ENCODE measurements at places on chromosomes 3 and 15. TPM values are rescaled to one million over a fixed set of nuclear protein-coding genes. Genes with fewer than 3 reads are reported as not detected.

Gene NR1I2
- total RNA-seq, result not detected

Gene AP3B2
- 12.3 TPM for total RNA-seq

Gene SMCO1
- not detected for total RNA-seq

- DNase-seq, result no peak
Measured at GRCh38 chr15:77983091-77983707, 94.3 kb downstream of the TBC1D2B start.

DNA sequence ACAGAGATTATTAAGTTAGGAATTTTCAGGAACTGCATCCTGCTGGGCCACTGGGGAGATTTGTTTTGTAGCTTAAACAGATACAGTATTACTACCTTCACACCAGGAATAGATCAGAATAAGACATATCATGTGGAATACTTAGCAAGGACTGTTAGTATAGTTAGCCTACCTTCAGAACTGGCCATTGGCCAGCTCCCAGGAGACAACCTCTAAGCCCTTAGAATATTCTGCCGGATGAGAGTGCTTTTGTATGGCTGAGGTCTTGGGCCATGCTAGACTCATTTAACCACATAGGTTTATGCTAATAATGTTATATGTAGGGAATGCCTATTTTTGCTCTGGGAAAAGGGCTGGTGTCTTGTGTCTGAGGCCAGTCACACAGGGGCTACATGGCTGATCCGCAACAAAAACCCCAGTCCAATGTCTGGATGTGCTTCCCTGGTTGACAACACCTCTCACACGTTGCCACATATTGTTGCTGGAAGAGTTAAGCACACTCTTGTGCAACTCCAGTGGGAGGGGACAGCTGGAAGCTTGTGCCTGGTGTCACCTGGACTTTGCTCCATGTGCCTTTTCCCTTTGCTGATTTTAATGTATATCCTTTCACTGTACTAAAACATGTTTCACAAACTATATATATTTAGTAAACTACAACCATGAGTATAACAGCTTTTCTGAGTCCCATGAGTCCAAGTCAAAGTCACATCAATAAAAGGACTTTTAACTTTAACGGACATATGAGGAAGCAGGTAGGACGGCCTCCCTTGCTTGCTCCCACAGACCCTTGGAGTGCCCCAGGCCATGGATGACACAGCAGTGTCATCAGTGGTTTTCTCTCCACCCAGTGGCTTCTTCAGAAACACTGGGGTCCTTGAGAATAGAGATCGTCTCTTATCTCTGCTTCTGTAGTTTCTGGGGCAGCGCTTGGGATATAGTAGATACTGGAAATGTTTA is 118.0 kb upstream of the C3orf80 start:
- no peak for DNase-seq

Gene CSK
- total RNA-seq, result 64.6 TPM

GRCh38 chr3:32612547-32612946 is 41.9 kb upstream of the DYNC1LI1 start:
- DNase-seq, result no peak

DNA sequence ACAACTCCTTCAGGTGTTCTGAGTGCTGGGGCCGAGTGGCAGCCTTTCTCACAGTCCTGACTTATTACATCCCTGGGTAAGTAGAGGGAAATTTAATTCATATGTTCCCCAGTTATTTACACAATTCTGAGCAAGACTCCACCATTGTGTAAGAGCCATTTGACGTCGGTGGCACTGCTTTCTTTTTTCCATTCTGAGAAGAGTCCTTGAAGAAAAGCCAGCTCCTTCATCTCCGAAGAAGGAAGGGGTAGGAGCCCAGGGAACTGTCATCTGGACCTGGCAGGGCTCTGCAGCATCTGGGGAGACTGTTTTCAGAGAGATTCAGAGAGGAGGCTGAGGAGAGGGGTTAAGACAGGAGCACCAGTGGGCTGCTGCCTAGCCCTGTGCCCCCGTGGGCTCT is 22.6 kb upstream of the MASP1 start:
- no peak for DNase-seq

DNA sequence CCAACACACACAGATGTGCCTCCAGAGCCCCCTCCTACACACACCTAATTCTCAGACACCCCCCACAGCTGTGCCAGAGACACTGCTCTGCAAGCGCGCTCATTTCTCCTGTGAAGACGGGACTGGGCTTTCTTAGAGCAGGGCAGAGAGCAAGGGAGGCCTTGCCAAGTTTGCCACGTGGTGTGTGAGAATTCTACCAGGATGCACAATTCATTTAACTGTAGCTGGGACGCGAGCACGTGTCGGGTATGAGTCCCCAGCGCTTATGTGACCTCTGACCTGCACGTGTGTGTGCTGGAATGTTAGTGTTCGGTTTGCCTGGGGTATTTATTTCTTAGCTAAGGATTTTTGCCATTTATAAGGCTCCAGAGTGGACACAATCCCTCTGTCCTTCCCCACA is 37.0 kb downstream of the FEM1B start:
- no peak for DNase-seq
